ENCODE measurements at places on chromosomes 4 and X. TPM values are rescaled to one million over a fixed set of nuclear protein-coding genes. Genes with fewer than 3 reads are reported as not detected.

CPE gene
- 33.0 TPM for total RNA-seq

HSFX2 gene
- not detected for total RNA-seq

DNA sequence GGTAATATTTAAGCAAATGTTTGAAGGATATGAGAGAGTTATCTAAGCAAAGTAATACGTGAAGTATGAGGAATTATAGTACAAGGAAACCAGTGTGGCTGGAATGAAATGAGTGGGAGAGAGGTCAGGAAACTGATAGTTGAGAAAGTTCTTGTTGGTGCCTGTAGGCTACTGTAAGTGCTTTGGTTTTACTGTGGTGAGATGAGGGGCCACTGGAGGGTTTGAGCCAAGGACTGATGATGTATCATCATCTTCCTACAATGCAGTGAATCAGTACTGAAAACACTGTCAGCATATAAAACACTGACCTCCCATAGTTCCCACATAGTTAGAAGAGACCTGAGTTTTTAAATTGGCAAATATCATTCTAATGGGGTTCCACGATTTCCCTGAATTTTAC is 367.5 kb upstream of the CTSO start:
- DNase-seq = no peak

- DNase-seq = no peak
These were observed 4.5 kb upstream of the TNIP3 start for GRCh38 chr4:121168446-121169281.

- no peak for DNase-seq
These were observed 88.4 kb upstream of the CLNK start for GRCh38 chr4:10773010-10773409.

GRCh38 chr4:158376106-158376840 is 145.4 kb upstream of the RXFP1 start:
- no peak for DNase-seq

Data from stomach (tissue), 19 donors.